ENCODE measurements at places on chromosomes 6 and 20.

GRCh38 chr6:74939721-74940620, 265.9 kb downstream of the COL12A1 start:
- DNase-seq, result no peak

DNA sequence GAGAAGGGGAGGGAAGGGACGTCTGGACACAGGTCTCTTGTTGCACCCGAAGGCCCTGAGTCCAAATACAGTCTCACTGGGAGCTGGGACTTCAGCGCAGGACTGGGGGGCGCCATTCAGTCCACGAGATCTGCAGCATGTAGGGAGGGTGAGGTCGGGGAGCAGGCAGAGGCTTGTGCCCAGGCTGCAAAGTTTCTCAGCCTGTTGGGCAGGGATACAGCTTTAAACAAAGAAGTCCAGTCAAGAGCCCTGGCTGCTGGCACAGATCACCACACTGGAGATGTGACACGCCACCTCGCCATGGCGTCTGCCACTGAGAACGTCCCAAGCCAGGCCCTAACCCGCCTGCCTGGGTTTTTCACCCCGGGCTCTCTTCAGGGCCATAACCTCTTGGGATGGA, 256.6 kb downstream of the DLL1 start:
- no peak for DNase-seq

- no peak for DNase-seq
Observed at GRCh38 chr6:97423190-97423589, 140.2 kb upstream of the MMS22L start.

- DNase-seq, result no peak
Observed at GRCh38 chr20:54343099-54343498, 132.3 kb upstream of the DOK5 start.

- no peak for DNase-seq
Observed at GRCh38 chr6:170155464-170156196, 135.2 kb downstream of the DLL1 start.

DNA sequence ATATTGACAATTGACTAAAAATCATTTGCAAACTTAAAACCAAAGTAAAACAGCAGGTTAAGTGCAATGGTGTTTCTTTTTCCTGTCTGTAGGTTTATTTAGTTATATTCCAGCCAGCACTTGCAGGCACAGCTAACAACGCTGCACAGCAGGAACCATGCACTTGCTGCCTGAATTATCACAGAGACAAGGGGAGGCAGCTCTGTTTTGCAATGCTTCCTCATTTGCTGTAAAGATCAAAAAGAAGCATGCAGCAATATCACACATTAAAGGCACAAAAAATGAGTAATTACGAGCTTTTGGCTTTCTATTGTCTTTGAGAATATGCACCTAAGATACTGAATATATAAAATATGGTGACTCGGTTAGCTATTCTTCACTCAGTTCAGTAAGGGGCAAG, 241.9 kb downstream of the EPHA7 start:
- no peak for DNase-seq

DNA sequence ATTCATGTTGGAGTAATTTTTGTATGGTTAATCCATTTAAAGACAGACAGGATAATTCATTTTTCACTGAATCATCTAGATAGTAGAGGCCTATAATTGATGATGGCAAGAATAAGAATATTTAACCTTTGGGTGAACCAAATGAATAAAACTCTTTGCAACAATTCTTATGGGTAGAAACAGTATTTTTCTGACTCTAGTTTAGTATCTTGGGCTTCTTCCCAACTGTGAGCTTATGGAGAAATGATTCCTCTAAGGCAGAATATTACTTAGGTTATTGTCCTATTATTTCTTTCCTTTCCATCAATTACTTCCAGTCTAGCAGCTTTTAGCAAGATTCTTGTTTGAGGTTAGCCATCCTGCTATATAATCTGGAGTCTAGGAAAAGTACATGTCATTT, 734.9 kb upstream of the FLRT3 start:
- DNase-seq, result no peak

GRCh38 chr6:45314146-45314545, 14.0 kb upstream of the RUNX2 start:
- no peak for DNase-seq

- no peak for DNase-seq
Observed at GRCh38 chr6:128284128-128284527, 236.3 kb downstream of the PTPRK start.

DNA sequence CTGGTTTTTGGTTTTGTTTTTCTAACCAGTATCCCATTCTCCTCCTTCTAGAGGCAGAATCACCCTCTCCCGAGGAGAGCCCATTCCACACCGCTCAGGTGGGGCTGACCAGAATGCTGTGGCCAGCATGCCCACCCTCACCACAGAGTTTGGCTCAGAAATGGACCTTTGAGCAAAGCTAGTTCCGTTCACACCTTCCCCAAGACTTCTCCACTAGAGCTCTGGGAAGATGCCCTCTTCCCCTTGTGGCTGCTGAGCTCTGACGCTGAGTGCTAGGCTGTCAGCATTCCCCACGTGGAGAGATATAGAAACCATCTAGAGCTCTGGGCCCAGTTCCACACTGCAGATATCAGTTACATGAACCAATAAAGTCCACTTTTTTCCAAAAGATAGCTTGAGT, 7.9 kb downstream of the GPLD1 start:
- no peak for DNase-seq

DNA sequence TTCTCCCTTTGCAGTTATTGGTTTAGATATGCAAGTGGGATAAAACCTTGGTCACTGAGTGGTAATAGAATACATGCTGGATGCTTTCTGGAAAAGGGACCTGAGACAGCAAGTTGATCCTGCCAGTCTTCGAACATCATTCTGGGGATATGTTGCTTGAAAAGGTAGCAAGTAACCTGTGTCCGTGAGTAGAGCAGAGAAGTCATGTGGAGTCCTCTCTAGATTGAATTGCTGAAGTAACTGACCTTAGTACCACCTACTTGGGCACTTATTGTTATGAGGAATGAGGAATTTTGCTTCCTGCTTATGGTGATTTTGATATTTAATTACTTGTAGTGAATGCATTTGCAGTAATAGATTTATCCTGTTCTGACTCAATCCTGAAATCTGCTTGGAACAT, 367.3 kb upstream of the IMPG1 start:
- DNase-seq, result no peak

DNA sequence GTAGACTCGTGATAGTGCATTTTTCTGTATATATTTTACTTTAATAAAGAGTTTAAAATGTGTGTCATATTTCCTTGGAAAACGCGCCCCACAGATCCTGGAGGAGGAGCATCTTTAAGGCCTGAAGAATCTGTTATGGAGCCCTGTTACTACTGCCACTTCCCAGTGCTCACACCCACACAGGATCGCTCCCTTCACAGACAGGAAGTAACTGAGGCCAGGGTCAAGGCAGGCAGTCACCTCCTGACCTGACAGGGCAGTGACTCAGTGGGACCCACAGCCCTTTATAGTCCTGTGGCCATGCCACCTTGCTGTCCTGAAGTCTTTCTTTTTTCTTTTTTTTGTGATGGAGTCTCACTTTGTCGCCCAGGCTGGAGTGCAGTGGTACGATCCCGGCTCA, 9.0 kb downstream of the RRBP1 start:
- peak; percentile 60 for DNase-seq

DNA sequence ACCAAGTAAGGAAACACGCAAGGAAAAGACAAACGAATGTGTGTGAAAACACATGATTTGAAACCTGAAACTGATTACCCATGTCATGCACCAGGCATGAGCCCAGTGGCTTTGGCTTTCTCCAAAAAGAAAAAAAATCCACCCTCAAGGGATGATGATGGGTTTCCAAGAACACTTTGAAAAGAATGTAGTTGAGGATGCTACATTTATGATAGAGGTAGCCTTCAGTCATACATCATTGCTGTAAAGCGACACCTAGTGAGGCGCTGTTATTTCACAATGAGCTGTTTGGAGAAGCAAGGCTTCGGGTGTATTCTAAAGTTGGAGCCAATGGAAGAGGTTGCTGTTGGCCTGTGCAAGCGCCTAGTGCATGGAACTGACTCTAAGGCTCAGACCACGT, 124.9 kb downstream of the SCML4 start:
- DNase-seq, result no peak

GRCh38 chr6:157323966-157324300, 614 bp upstream of the TMEM242 start:
- peak; percentile 78 for DNase-seq

- DNase-seq, result no peak
Observed at GRCh38 chr20:36827541-36828279, 48.2 kb upstream of the TLDC2 start.

- peak; percentile 38 for DNase-seq
Observed at GRCh38 chr6:143337201-143337949, 113.1 kb downstream of the ADAT2 start.

DNA sequence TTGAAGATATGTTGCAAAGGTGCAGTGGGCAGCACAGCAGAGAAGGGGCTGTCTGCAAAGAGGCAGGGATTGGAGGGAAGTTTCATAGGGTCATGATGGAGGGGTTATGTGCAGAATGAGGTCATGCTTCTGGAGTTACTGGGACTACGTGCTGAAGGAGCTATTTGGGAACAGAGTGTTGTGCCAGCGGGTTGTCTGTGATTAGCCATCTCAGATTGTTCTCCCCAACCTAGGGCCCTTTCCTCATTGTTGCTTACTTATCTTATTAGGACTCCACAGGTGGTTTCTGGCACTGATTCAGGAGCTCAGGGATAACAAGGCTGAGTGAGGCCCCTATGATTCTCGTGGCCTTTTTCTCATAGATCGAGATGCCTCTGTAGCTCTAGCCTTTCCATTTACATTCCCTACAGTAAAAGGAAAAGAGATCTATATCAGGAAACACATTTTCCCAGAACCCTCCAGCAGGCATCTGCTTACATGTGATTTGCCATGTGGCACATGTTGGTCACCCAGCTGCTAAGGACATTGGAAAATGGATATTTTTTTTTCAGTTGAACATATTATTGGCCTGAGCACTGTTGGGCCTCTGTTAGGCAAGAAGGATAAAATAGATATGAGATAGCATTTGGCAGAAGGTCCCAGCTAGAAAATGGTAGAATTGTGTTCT, 429.6 kb upstream of the PLCB4 start:
- no peak for DNase-seq

- peak; percentile 57 for DNase-seq
Observed at GRCh38 chr20:38590676-38591473, 9.9 kb downstream of the ADIG start.

DNA sequence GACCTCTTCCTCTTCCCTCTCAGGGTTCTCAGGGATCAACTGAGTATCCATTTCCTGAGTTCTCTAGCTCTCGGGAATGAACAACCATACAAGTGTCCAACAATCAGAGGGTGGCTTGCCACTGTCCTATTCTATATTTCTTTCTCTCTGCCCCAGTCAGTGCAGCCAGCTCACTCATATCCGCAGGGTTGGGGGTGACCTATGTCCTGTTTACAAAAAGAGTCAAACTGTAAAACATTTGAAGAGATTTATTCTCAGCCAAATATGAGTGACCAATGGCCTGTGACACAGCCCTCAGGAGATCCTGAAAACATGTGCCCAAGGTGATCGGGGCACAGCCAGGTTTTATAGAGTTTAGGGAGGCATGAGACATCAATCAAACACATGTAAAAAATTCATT, 10.8 kb upstream of the BTN3A2 start:
- no peak for DNase-seq

DNA sequence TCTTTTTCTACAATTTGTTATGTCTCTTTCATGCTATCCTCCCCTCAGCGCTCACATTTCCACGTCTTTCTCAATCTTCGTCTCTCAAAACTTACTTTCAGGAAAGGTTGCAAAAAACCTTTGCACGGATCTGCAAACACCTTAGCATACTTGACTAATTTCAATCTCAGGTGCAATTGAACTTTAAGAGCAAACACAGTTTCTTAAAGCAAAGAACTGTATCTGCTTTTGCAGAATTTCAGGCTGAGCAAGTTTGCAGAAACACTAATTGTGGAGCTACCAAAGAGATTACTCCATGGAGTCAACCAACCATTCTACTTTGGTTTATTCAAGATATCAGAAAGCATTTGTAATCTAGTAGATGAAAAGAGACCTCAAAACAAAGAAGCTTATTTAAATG, 668.2 kb upstream of the MARCKS start:
- no peak for DNase-seq

- no peak for DNase-seq
Observed at GRCh38 chr6:128025478-128025877, 124.6 kb upstream of the THEMIS start.

- no peak for DNase-seq
Observed at GRCh38 chr6:64266351-64266821, 630.8 kb downstream of the PHF3 start.

- no peak for DNase-seq
Observed at GRCh38 chr20:37774156-37774555, 80.3 kb downstream of the CTNNBL1 start.

DNA sequence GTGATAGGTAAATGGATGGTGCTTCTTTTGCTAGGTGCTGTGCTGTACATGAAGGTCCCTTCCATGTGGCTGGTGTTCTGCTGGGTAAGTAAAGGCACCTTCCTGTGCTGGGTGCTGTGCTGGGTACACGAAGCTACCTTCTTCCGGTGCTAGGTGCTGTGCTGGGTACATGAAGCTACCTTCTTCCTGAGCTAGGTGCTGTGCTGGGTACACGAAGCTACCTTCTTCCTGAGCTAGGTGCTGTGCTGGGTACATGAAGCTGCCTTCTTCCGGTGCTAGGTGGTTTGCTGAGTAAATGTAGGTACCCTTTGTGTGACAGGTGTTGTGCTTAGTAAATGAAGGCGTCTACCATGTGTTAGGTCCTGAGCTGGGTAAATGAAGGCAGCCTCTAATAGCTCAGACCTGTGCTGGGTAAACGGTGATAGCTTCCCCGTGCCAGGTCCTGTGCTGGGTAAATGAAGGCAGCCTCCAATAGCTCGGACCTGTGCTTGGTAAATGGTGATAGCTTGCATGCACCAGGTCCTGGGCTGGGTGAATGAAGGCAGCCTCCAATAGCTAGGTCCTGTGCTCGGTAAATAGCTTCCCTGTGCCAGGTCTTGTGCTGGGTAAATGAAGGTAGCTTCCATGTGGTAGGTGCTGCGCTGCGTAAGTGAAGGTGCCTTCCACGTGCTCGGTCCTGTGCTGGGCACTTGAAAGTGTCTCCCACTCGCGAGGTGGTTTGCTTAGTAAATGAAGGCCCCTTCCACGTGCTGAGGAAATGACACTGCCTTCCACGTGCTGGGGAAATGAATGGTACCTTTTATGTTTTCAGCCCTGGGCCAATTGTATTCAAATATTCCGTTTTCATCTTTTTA, 115.5 kb downstream of the ERMARD start:
- DNase-seq, result no peak

DNA sequence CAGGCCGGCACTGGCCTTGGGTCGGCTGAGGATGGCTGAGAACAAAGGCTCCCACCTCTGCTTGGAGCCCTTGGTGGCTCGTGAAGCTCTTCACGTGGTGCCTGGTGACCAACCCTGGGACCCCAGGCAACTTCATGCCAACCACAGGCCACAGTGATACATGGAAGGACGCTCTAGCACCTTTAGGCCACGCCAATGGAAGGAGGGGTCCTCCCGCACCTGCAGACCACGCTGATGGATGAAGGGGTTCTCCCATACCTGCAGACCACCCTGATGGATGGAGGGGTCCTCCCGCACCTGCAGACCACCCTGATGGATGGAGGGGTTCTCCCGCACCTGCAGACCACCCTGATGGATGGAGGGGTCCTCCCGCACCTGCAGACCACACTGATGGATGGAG, 62.5 kb downstream of the ERMARD start:
- DNase-seq, result no peak
